ENCODE measurements at places on chromosomes 6 and 20. TPM values are rescaled to one million over a fixed set of nuclear protein-coding genes. Genes with fewer than 3 reads are reported as not detected.

DNA sequence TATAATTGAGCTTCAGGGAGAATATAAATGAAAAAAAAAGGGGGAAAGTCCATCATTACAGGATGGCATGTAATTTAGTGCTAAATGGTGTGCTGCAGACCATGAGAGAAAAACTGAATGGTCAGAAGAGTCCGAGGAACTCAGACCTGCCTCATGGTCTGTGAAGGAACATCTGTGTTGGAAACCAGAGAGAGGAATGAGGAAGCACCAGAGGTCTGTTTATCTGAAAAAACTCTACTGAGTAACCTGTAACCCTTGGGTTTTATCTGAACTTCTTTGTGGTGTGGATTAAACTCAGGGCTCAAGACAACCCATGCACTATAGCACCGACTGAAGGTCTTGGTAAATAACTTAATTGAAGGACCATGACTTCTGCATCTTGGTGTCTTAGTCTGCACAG lies 108.1 kb downstream of the RNF144B start:
- no peak overlapping the region for H3K27ac ChIP-seq
- DNase-seq: no peak
- H3K27me3 ChIP-seq: no peaks in the 10 kb centered on the region
- H3K4me1 ChIP-seq: no peaks in the 10 kb centered on the region

Gene VWA7
- total RNA-seq: 1.2 TPM

- H3K36me3 ChIP-seq: no peaks in the 10 kb centered on the region
- no peaks in the 10 kb centered on the region for H3K4me1 ChIP-seq
- H3K27me3 ChIP-seq: no peaks in the 10 kb centered on the region
- DNase-seq: no peak
- no peak overlapping the region for H3K4me3 ChIP-seq
These were observed 139.9 kb downstream of the BFSP1 start for GRCh38 chr20:17391127-17391771.

DNA sequence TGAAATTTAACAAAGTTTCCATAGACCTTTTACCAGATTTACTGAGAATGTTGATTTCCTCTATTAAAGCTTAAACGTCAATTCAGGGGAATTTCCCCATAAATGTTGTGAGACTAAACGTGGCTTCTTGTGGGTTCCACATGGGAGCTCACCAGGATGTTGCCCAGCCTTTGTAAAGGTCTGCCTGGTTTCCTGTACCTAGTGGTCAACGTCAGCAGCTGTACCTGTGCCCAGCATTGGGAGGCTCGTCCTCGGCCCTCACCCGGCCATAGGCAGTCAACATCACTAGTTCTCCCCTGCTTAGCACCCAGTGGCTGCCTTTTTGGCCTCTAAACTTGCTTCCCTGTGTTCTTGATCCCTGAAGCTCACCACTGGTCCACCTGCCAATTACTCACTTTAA lies 22.1 kb upstream of the CD83 start:
- H3K36me3 ChIP-seq: no peaks in the 10 kb centered on the region
- H3K27ac ChIP-seq: no peak overlapping the region
- no peak for DNase-seq
- no peaks in the 10 kb centered on the region for H3K27me3 ChIP-seq
- H3K4me3 ChIP-seq: no peak overlapping the region
- no peaks in the 10 kb centered on the region for H3K4me1 ChIP-seq

DNA sequence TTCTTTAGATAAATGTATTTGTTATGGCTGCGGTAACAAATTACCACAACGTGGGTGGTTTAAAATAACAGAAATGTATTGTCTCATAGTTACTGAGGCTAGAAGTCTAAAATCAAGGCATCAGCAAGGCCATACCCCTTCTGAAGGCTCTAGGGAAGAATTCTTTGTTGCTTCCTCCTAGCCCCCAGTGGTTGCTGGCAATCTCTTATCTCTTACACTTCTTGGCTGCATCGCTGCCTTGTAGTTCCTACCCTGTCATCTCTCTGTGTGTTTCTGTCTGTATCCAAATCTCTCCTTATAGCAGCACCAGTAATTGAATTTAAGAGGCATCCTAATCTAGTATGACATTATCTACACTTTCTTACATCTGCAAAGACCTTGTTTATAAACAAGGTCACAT lies 534.7 kb downstream of the PHF3 start:
- no peak overlapping the region for H3K4me3 ChIP-seq
- H3K4me1 ChIP-seq: no peaks in the 10 kb centered on the region
- H3K27ac ChIP-seq: no peak overlapping the region
- no peaks in the 10 kb centered on the region for H3K36me3 ChIP-seq
- peak; percentile 10 for DNase-seq

GRCh38 chr6:79203753-79204253 lies 30.7 kb downstream of the HMGN3 start:
- H3K27me3 ChIP-seq: no peaks in the 10 kb centered on the region
- DNase-seq: no peak
- peaks cover 30% of the 10 kb centered on the region for H3K36me3 ChIP-seq
- H3K27ac ChIP-seq: no peak overlapping the region
- no peaks in the 10 kb centered on the region for H3K4me1 ChIP-seq

GRCh38 chr6:14945461-14946185 lies 300.2 kb upstream of the JARID2 start:
- H3K4me3 ChIP-seq: no peak overlapping the region
- DNase-seq: no peak
- H3K36me3 ChIP-seq: no peaks in the 10 kb centered on the region
- no peaks in the 10 kb centered on the region for H3K4me1 ChIP-seq

GRCh38 chr6:52233975-52234823 lies 10.1 kb downstream of the IL17F start:
- H3K4me3 ChIP-seq: no peak overlapping the region
- DNase-seq: peak; percentile 54
- H3K4me1 ChIP-seq: no peaks in the 10 kb centered on the region
- H3K27ac ChIP-seq: no peak overlapping the region
- no peaks in the 10 kb centered on the region for H3K27me3 ChIP-seq
- no peaks in the 10 kb centered on the region for H3K36me3 ChIP-seq

Gene NKX2-4
- total RNA-seq: not detected

Gene TRAPPC3L
- total RNA-seq: 0.09 TPM

GRCh38 chr6:19301980-19302379 lies 535.2 kb upstream of the ID4 start:
- H3K27ac ChIP-seq: no peak overlapping the region
- H3K27me3 ChIP-seq: no peaks in the 10 kb centered on the region
- H3K36me3 ChIP-seq: no peaks in the 10 kb centered on the region
- H3K4me1 ChIP-seq: no peaks in the 10 kb centered on the region
- DNase-seq: peak; percentile 23
- no peak overlapping the region for H3K4me3 ChIP-seq

- H3K27me3 ChIP-seq: peaks cover 36% of the 10 kb centered on the region
- no peak overlapping the region for H3K27ac ChIP-seq
These were observed 36.4 kb upstream of the HLA-C start for GRCh38 chr6:31308050-31308844.

- H3K4me3 ChIP-seq: no peak overlapping the region
- no peaks in the 10 kb centered on the region for H3K4me1 ChIP-seq
- DNase-seq: no peak
- H3K27me3 ChIP-seq: no peaks in the 10 kb centered on the region
- H3K27ac ChIP-seq: no peak overlapping the region
These were observed 284.9 kb upstream of the TBX18 start for GRCh38 chr6:85049282-85049681.

DNA sequence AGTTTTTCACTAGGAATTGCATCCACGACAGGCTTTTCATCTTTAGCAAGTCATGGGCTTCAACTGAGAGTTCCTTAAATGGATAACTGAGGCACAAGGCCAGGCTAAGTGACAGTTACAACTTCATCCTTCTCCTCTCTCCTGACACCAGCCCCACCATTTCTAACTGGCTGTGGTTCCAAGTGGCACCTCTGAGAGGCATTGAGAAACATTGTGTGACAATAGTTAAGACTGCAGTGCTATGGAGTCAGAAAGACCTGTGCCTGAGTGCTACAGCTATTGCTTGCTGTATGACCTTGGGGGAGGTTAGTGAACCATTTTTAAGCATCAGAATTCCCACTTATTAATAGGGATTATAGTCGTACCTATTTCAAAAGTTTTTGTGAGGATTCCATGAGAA lies 26.2 kb upstream of the MLIP start:
- no peaks in the 10 kb centered on the region for H3K36me3 ChIP-seq
- H3K27me3 ChIP-seq: no peaks in the 10 kb centered on the region
- peaks cover 20% of the 10 kb centered on the region for H3K4me1 ChIP-seq
- no peak overlapping the region for H3K4me3 ChIP-seq

GRCh38 chr6:45479834-45480751 lies 102.4 kb upstream of the SUPT3H start:
- no peaks in the 10 kb centered on the region for H3K36me3 ChIP-seq
- H3K4me1 ChIP-seq: no peaks in the 10 kb centered on the region
- no peak overlapping the region for H3K27ac ChIP-seq
- H3K4me3 ChIP-seq: no peak overlapping the region
- no peak for DNase-seq

- no peak overlapping the region for H3K27ac ChIP-seq
- peak; percentile 55 for DNase-seq
- no peaks in the 10 kb centered on the region for H3K27me3 ChIP-seq
- H3K36me3 ChIP-seq: peaks cover 13% of the 10 kb centered on the region
These were observed 6.0 kb upstream of the LATS1 start for GRCh38 chr6:149723771-149724417.

DNA sequence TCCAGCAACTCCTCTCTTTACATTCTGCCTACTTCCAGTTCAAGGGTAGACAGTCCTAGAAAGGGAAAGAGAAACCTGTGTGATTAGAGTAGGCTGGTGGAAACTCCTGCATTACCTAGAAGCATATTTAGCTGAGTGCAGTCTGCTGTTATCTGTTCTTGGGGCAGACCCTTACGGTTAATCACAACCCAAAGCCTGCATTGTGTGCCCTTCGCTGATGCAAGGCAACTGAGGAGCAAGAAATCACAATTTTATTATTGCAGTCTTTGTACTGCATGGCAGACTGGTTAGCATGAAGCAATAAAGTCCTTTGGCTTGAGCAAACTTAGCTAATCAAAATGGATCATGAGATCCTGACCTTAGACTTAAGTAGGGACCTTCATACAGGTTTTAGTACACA lies 1.5 kb upstream of the GOPC start:
- no peak overlapping the region for H3K4me3 ChIP-seq
- no peak for DNase-seq
- peaks cover 2% of the 10 kb centered on the region for H3K27me3 ChIP-seq
- no peaks in the 10 kb centered on the region for H3K36me3 ChIP-seq

DNA sequence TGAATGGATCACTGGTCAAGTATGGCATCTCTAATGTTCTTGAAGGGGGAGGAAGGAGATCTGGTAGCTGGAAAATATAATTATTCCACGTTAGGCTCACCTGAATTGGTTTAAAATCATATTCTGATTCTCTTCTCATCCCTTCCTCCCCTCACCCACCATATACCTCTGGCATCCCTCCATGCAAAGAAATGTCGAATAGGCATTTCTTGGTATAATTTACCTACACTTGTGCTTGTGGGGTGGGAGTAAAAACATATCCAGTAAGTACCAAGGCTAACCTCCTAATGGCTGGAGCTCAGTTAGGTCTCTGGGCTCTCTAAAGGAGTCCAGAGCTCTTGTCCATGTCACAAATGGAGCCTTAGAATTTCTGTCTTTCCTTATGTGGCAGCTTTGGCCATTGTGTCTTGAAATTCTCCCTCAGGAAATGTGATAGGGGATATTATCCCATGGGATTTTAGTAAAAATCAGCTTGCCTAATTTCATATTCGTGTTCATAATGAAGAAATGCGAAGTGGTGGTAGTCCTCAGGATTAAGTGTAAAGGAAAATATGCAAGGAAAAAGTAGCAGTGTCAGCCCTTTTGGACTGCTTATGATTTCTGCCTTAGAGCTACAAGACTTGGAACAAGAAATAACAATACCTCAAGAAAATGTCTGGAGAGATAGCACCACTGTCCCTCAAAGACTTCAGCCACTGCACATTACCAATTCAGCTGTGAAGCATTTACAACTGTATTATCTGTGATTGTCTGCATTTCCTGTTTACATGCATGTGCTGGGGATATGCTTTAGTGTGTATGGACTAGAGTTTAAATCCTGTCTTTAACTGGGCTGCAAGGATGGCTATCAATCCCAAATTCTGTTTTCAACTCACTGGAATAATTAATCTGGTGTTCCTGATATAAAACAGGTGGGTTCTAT lies 12.3 kb downstream of the TAF11 start:
- peaks cover 69% of the 10 kb centered on the region for H3K36me3 ChIP-seq
- no peaks in the 10 kb centered on the region for H3K4me1 ChIP-seq
- no peaks in the 10 kb centered on the region for H3K27me3 ChIP-seq

Gene TRIM10
- total RNA-seq: 0.18 TPM

GRCh38 chr6:38310061-38310460 lies 329.7 kb downstream of the BTBD9 start:
- no peak overlapping the region for H3K4me3 ChIP-seq
- no peaks in the 10 kb centered on the region for H3K27me3 ChIP-seq
- peaks cover 16% of the 10 kb centered on the region for H3K4me1 ChIP-seq
- no peak overlapping the region for H3K27ac ChIP-seq
- no peaks in the 10 kb centered on the region for H3K36me3 ChIP-seq

DNA sequence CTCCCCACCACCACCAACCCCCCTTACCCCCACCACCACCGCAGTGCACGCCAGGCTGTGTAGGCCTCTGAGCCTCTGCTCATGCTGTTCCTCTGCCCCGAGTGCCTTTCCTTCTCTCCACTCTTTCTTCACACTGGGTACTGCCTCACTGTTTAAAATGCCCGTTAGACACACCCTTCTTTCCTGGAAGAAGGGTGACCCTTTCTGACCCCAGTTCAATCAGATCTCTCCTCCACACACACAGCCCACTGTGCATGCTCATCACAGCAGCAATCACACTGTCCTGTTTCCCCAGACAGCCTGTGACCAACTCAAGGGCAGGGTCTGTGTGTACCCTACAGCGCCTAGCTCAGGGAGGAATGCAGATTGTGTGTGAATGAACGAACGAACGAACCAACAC lies 10.0 kb downstream of the TMEM74B start:
- H3K27me3 ChIP-seq: no peaks in the 10 kb centered on the region
- H3K27ac ChIP-seq: no peak overlapping the region
- H3K4me1 ChIP-seq: no peaks in the 10 kb centered on the region
- H3K36me3 ChIP-seq: peaks cover 46% of the 10 kb centered on the region
- DNase-seq: no peak

Gene GRM1
- 0.09 TPM for total RNA-seq

DNA sequence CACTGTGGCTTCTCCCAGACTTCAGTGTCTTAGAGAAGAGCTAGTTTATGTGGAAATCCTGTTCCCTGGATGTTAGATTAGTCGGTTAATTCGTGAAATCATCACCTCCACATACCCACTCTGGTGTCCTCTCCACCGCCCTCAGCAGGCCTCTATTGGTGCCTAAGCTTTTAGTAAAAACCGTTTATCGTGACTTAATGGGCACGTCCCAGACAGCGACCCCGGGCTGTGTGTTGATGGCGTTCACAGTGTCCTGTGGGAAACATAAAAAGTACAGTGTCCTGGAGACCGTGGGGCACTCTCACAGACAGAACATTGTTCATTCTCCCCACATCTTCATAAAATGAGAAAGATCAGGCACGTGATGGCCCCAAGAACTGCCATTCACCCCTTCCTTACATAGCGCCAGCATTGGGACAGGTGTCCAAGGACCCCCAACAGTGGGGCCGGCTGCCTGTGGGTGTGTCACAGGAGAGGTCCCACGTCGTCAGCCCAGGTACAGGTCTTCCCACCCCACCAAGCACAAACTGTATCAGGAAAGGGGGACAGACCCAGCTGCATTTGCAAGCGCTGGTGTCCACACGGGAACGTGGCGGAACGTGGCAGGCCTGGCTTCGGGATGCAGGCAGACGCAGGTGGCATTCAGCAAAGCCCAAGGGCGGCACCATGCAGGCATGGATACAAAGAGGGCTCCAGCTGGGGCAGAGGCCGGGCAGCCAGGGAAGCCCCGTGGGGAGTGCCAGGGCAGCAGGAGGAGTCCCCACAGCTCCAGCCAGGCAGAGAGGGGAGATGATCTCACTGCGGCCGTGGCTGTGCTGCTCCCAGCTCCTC lies 237.7 kb downstream of the DLL1 start:
- DNase-seq: no peak
- H3K4me1 ChIP-seq: peaks cover 23% of the 10 kb centered on the region
- H3K27me3 ChIP-seq: peaks cover 5% of the 10 kb centered on the region
- H3K36me3 ChIP-seq: no peaks in the 10 kb centered on the region
